ENCODE measurements at places on chromosomes 7 and 10.

- DNase-seq: peak; percentile 79
These were observed 156.0 kb downstream of the GLI3 start for GRCh38 chr7:42080841-42081586.

DNA sequence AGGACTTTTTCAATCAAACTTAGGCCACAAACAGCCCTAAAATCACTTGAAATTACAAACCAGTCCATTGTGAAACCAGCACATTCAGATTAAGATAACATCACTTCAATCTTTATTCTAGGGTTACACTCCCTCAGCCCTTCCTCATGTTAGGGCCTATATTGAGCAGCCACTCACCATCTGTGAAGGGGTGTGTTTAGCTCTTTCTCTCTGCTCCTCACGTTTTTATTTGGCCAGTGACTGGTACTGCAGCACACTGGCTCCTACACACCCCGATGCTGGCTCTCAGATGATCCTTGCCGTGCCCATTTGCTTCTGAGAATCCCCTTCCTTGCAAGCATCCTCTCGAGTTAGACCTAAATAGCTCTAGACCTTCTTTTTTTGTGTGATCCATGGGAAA lies 604.5 kb downstream of the INHBA start:
- DNase-seq: peak; percentile 48

DNA sequence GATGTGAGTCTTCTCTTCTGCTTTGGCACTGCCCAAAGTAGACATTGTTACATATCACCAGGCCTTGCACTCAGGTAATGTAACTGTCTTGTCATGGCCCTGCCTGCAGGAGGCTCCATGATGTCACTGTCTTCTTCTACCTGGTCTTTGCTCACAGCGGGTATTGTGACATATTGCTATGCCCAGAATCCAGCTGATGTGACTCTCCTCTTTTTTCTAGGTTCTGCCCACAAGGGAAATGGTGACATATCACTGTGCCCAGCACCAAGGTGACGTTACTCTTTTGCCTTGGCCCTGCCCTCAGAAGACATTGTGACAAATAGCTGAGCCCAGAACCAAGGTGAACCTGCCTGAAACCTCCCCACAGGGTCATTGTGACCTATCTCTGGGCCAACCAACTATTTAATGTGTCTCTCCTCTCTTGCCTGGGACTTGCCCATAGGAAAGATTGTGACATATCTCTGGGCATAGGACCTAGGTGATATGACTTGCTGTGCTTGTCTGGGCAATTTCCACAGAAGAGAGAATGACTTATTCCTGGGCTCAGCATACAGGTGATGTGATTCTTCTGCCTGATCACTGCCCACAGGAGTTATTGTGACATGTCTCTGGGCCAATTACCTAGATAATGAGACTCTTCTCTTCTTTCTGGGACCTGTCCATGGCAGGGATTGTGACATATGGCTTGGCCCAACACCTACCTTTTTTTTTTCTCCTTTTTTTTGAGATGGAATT lies 26.5 kb upstream of the ZNF107 start:
- no peak for DNase-seq

DNA sequence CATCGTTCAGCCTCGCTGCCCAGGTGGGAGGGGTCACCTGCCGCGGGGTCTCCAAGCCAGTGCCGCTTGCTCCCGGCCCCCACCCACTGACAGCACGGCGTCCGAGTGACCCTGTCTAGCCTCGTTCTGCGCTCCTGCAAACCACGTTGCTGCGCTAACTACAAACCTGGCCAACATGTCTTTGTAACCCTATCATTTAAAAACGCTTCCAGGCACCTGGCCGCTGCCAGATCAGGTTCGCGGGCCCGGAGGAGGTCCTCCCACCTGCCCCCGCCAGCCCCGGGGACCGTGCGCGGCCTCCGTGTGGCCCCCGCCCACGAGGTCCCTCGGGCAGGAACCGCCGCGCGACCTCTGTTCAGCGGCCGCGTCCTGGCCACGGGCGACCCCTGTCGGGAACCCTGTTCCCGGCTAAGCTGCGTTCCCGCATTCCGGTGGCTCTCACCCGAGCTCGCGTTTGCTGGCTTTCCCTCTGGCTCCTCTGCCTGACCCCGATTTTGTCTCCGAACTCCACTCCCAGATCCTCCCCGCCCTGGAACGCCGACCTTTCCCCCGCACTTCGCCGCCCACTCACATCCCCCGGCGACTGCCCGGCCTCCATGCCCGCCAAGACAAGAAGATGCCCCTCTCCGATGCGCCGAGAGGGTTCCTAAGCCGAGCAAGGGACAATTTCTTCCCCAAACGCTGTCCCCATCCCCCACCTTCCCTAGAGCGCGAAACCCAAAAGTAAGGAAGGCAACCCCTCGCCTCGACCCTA lies 2.4 kb downstream of the SFMBT2 start:
- DNase-seq: no peak

GRCh38 chr10:43209074-43209455 lies 57.8 kb downstream of the RASGEF1A start:
- DNase-seq: no peak

DNA sequence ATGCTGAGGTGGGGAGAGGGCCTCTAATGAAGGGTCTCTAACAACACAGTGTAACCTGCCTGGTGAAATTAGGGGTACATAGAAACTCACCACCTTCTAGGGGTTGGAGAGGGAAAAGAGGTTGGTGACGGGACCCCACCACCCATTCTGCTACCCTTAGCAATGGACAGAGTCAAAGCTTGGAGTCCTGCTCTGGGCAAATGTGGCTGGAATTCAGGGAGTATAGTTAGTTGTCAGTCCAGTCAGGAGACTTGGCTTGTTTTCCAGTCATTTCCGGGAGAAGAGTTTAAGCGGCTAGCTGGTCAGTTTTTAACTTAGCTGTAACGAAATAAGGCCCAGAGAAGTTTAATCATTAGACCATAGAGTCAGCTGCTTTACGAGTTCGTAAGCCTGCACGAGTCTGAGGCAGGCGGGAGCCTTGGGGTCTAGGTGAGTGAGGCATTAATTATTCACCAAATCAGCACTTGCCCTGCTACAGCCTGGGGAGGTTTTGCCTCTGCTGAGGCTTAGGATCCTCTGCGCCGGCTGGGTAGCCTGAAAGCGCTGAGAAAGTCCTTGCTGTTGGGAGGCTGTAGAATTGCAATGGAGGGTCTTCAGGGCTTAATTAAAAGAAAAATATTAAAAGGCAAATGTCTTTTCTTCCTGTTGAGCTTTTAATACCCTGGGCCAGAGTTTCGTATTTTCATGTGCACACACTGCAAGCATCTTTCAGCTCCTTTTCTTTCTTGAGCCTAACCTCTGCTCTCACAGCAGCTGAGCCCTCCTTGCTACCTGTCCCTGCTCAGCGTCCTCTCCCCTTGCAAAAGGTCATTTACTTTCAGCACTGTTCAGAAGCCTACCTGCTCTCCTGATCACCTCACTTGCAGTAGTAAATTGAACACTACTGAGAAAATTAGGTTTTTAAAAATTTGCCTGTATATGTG lies 1.5 kb upstream of the LAMB1 start:
- DNase-seq: peak; percentile 8

GRCh38 chr7:148696787-148697186 lies 1.9 kb upstream of the CUL1 start:
- DNase-seq: no peak

- DNase-seq: no peak
These were observed 25.8 kb downstream of the FBXW4 start for GRCh38 chr10:101669181-101669580.

- no peak for DNase-seq
These were observed 300.0 kb upstream of the SP8 start for GRCh38 chr7:21086688-21087087.

DNA sequence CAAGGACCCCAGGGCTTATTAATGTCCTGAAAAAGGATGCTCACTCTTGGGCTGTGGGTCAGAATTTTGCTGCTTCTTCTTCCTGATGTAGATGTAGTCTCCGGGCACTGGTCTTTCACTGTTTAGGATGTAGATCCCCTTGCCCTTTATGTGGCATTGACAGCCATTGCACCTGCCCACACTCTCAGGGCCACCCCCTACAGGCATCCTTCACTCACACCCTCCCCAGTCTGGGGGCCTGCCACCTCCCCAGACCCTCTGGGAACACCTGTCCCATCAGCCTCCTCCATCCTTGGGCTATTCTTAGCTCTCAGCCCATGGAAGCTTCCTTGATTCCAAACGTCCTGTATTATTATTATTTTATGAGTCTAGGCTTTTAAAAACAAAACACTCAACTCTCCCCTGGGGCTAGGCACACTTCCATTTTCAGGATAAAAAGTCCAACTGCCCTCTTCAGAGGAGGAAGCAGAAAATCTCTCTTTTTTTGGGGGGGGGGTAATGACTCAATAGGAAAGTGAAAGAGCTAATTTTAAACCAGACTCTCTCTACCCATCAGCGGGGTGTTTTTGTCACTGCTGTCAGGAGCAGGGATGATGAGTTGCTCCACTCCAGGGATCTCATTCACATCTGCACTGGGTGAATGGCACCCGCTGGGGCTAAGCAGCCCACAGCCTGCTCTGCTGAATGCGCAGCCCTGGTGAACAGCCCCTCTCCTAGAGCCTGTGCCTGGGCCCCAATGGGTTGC lies 11.5 kb upstream of the KLRG2 start:
- peak; percentile 56 for DNase-seq

DNA sequence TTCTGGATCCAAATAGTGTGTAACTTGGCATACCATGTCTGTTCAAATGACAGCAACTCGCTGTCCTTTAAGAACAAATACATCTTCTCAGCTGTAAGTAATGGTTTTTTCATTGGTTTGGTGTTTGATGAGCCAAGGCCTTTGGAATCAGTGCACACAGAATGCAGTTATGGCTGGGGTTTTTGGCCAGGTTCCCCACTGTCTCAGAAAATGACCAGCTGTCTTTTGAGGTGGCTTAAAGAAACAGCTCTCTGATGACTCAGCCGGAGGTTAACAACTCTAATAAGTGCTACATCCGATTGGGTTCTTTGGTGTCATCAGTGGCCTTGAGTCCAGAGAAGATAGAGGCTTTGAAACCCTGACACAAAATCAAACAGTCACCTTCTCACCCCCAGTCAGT lies 688.4 kb downstream of the REEP3 start:
- peak; percentile 40 for DNase-seq

- DNase-seq: peak; percentile 54
These were observed 570.7 kb downstream of the REEP3 start for GRCh38 chr10:64091897-64092296.

GRCh38 chr7:36606976-36607720 lies 117.1 kb downstream of the AOAH start:
- no peak for DNase-seq

- peak; percentile 83 for DNase-seq
These were observed at the start of gene LDB1 for GRCh38 chr10:102120142-102120990. LDB1 (minus strand) TSS chr10:102120368; CDS start chr10:102120110, 258 bp downstream.

DNA sequence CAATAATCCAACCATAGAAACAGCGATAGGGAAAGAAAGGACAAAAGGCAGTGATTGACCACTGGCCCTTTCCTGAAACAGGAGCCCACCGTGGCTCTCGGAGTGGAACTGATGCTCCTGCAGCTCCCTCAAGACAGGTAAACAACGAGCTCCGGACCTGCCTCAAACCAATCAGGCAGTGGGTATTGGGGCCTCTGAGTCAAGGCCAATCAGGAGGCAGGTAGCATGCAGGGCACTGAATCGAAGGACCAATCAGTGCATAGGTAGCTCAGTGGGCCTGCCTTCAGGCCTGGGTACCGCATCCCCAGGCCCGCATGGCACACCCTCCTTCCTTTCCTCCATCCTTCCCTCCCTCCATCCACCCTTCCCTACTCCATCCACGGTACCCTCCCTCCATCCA lies 425.1 kb upstream of the MGMT start:
- no peak for DNase-seq

- no peak for DNase-seq
These were observed 7.0 kb downstream of the ANXA7 start for GRCh38 chr10:73406846-73407245.

- DNase-seq: no peak
These were observed 384.5 kb upstream of the GHITM start for GRCh38 chr10:83754857-83755256.

GRCh38 chr7:27239387-27240014 lies 3.1 kb upstream of the EVX1 start:
- no peak for DNase-seq

DNA sequence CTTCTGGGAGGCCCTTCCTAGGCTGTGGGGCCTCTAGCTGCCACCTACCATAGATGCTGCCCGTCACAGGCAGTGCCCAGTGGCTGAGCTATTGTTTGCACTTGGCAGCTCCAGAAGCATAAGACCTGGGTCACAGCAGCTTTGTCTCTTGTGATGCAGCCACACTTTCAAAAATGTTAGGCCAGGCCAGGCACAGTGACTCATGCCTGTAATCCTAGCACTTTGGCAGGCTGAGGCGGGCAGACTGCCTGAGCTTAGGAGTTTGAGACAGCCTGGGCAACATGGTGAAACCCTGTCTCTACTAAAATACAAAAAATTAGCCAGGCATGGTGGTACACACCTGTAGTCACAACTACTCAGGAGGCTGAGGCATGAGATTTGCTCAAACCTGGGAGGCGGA lies 9.5 kb upstream of the KAZALD1 start:
- DNase-seq: peak; percentile 71

DNA sequence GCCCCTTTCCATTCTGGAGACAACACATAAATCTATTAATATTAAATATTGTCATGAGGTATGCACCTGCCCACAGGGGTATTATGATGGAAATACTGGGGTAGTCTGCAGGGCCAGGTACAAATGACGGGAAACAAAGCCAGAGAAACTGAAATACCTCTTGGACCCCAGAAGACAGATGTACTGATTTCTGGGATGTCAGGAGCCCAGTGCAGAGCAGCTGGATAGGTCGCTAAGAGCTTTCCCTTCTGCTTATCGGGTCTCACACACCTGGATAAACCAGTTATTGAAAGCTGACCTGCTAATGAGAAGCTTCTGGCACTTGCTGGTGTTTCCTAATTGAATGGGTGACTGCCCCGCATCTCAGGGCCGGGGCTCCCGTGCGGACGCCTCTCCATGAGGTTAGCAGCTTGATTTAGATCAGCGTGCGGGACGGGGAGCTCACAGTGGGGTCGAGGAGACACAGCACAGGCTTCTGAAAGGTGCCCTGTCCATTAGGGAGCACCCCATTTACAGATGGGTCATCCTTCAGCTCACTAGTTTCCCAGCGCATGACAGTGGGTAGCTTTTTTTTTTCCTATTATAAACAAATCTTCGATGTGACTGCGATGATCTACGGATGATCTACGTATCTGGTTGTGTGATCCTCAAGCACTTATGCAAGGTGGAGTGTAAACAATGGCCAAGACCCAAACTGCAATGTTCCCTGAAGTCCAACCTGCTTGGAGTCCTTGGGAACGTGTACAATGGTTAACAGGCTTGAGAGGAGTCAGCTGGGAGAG lies 1.5 kb upstream of the INSIG1 start:
- DNase-seq: no peak

GRCh38 chr7:158734861-158735260 lies 30.3 kb upstream of the NCAPG2 start:
- DNase-seq: peak; percentile 20

DNA sequence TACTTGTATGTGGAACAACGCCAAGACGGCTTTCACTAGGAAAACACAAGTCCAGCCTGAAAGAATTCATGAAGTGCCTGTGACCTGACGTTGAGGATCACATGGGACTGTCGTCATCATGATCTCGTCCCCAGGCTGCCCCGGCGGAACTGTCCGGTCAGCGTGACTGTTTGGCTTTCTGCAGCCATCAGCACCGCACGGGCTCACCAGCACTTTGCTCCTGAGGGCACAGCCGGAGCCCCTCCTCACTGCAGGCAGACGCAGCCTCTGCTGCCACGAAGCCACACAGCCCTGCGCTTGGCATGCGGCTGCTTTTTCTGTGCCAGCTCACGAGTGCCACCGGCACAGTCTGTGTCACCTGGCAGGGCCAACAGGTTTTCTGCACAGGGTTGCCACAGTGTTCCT lies 9.4 kb upstream of the GET4 start:
- DNase-seq: peak; percentile 38
